Stimulated activated CD4-positive, alpha-beta T cell treated with anti-CD3 and anti-CD28 coated beads, Interleukin-2, amount 100 ng/mL, for 48 hours (primary cell): ENCODE measurements at places on chromosomes 12 and 14.
A peak's percentile ranks its signal among the peaks of the same experiment; 100 is the strongest.

GRCh38 chr14:90107789-90108188 is 46.0 kb downstream of the KCNK13 start:
- DNase-seq: no peak

DNA sequence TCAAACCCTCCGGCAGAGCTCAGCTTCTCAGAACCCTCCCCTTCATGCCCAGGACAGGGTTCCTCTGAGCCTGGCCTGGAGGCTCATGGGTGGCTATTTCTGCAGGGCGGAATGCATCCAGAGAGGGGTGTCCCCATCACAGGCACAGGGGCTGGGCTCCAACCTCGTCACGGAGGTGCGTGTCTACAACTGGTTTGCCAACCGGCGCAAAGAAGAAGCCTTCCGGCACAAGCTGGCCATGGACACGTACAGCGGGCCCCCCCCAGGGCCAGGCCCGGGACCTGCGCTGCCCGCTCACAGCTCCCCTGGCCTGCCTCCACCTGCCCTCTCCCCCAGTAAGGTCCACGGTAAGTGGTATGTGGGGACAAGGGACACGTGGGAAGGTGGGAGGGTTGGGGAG is 15.7 kb downstream of the HNF1A start:
- no peak for DNase-seq

DNA sequence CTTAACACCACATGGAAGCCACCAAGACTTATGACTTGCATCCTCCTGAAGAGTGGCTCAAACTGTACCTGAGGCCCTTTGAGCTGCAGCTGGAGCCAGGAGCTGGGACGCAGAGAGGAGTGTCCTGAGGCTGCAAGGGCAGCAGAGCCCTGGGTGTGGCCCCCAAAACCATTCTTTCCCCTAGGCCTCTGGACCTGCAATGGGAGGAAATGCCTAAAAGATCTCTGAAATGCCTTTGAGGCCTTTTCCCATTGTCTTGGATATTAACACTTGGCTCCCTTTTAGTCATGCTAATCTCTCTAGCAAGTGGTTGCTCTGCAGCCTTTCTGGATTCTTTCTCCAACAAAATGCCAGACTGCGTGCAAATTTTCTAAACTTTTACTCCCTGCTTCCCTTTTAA is 156.1 kb downstream of the SLC38A4 start:
- no peak for DNase-seq

DNA sequence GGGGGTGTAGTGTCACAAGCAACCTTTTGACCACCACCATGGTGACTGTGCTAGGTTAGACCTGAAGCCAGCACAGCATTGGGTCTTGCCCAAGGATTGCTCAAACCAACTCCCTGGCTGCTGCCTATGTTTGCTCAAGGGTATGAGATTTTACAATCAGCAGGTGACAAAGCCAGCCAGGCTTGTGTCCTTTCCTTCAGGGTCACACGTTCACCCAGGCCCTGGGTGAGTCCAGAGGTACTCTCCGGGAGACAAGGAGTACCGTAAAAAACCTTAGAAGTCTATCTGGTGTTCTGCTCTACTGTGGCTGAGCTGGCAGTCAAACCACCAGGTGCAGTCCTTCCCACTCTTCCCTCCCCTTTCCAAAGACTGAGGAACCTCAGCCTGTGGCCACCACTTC is 238.9 kb upstream of the MIS18BP1 start:
- DNase-seq: no peak

DNA sequence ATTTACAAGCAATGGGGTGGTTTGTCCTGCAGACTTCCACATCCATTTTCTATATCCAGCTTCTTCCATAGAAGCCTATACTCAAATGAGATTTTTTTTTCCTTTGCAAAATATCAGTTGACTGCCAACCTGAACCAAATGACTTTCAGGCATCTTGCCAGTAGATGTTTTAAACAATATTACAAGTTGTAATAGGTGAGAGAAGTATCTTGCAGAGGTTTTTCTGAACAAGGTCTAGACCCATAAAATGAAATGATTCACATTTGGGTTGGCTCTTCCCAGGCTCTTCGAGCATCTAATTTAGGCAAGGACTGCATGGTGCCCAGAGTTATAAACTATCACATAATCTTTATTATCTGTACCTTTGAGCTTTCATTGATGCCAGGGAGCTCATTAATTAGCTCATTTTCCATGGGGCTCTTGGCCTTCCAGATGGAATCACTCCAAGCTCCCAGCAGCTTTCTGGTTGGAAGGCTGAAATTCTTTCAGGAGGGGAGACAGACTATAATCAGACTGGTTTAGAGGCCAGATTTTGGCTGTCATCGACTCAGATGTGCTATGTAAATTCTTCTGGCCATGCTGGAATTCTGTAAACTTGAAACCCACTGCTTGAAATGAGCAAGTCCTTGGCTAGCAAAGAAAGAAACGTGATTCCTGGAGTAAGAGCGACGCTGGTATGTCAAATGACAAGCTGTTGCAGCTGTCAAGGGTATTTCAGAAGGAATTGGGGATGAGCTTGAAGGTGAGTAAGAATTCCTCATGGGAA is 32.2 kb upstream of the DICER1 start:
- DNase-seq: no peak

- no peak for DNase-seq
Measured at GRCh38 chr14:69345402-69345801, 52.7 kb downstream of the ERH start.

DNA sequence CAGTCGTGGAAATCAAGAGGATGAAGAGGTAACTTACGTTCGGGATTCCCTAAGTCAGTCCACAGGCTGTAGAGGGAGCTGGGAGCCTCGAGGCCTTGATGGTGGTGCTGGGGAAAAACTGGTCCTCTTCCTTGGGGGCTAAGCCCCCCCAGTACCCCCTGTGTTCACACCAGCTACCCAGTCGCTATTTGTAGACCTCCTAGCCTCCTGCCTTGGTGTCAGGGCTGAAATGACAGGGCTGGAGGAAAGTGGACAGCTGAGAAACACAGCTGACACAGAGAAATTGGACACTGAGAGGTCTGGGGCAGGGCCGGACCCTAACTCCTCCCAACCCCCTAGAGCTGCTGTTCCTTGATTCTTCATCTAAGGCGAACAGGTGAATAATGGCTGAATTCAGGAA is at the start of gene STAC3:
Gene STAC3 (minus strand): TSS at position 232 of the 400 bp plus-strand sequence. CDS start 1,551 bp downstream, outside the sequence.
- DNase-seq: no peak

- no peak for DNase-seq
Measured at GRCh38 chr12:63150713-63151622, at the start of gene AVPR1A. Gene AVPR1A, minus strand, starts transcription at chr12:63151201. Its CDS starts 365 bp downstream, at chr12:63150836.

DNA sequence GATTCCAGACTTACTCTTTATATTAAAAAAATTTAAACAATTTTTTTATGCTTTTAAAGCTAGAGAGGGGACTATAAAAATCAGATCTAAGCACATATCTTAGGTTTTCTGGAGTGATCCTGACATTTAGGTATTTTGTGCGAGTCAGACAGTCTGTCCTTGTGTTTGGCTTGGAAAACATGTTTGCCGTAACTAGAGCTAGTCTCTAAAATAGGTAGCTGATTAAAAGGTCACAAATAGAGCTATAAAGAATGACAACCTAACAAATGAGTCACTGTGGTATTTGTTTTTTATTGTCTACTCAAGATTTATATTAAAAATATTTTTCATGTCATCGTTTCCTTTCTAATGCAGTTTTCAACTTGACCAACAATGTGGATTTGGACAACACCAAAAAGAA is 73.4 kb downstream of the MNAT1 start:
- no peak for DNase-seq

DNA sequence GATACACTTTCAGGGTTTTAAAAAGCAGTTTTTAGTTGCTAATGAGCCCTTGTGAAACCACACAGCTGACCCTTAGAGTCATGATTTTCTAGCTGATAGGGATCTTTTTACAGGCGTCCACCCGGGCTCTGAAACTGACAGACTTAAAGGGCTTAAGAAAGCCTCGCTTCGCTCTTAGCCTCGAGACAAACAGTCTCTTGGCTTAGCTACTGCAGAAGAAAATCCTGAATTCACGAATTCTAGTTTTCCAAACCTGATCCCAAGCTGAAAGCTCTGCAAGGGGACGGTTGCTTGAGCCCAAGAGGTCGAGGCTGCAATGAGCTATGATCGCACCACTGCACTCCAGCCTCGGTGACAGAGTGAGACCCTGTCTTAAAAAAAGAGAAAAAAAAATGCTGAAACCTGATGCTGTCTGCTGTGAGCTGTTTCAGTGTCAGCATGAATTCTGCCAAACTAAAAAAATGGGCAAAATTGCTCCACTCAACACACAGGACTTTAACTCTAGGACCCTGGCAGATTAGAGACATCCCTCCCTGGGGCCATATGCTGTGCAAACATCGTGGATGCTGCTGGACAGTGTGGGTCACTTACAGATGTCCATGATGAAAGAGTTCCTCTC is 3.1 kb upstream of the HPD start:
- DNase-seq: no peak

- no peak for DNase-seq
Measured at GRCh38 chr12:50690925-50691324, 73.0 kb upstream of the ATF1 start.

GRCh38 chr12:113230315-113231234 is 9.3 kb downstream of the TPCN1 start:
- no peak for DNase-seq

- DNase-seq: no peak
Measured at GRCh38 chr14:32896979-32897697, 41.5 kb upstream of the NPAS3 start.

GRCh38 chr12:69071091-69071370 is 138.1 kb upstream of the CPM start:
- no peak for DNase-seq

DNA sequence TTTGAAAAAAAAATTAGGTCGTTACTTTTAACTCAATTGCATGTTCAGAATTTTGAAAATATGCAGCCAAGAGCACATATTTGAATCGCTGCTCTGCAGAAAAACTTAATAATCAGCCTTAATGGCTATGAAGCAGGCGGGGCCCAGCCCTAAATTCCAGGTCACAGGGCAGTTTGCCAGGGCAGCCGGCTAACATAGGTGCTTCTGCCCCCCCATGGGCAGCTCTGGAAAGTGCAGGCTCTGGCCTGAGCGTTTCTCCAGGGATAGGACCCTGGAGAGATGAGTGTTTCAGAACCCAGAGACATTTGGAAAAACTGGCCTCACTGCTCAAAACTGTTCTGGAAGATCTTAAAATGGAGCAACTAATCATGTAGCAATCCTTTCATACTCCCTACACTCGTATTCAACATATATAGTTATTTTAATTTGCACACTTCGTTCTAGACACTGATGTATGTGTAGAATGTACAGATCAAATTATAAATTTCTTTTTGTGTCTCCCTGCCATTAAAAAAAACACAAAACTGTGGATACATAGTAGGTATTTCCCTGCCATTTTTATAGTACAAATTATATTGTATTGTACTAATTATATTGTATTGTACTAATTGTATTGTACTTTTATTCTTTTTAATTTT is 26.0 kb upstream of the PTGR2 start:
- DNase-seq: peak; percentile 77

DNA sequence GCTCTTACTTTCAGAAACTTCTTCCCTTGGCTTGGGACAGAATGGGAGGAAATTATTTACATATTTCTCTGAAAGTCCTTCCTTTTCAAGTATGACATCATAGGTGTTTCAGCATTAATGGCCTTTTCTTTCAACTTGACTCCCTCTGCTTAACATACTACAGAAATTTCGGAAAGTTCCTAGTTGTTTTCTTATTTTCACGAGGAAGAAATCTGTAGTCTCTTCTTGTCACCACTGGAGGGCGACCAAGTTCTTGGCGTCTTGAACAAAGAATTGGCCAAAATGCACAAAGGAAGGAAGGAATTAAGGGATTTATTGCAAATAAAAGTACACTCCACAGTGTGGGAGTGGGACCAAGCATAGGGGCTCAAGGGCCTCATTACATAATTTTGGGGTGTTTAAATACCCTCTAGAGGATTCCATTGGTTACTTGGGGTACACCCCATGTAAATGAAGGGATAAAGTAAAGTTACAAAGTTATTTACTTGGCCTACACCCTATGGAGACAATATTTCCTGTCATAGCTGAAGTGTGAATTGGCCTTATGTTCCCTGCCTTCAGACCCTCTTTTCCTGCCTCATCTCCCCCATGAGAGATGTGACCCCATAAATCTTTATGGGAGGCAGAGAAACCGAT is 70.4 kb downstream of the RPL10L start:
- DNase-seq: no peak

DNA sequence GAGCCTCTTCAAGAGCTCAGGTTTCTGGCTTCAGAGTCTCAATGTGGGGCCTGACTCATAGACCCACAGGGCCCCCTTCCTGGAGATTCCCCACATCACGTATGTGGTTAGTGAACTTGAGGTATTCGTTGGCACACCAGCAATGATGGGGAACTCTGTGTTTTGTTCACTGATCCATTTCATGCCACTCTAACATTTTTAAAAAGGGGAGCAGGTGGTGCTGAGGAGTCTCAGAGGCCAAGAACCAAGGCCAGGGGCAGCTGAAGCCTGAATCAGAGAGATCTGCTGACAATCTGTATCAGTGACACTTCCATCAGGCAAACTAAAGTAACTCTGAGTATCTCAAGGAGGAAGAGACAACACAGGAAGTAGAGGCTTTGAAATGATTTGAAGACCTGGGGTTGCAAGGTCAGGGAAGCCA is 323.4 kb downstream of the VRK1 start:
- DNase-seq: peak; percentile 46

DNA sequence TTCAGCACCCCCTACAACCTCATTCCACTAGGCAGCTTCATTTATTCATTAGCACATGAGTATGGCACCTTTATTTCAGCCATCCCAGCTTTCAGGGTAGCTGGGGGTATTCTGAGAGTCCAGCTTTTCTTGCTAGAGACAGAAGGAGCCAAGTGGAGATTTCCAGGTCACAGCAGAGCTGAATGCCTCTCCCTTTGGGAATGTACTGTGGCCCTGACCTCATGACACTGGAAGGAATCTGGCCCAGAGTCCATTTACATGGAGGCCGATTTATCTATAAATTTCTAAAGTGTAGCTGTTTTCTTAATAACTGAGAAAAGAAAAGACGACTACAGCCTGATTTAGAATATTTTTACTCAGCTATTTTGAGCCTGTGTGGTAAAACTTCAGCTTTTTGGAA is 47.2 kb upstream of the JDP2 start:
- no peak for DNase-seq

DNA sequence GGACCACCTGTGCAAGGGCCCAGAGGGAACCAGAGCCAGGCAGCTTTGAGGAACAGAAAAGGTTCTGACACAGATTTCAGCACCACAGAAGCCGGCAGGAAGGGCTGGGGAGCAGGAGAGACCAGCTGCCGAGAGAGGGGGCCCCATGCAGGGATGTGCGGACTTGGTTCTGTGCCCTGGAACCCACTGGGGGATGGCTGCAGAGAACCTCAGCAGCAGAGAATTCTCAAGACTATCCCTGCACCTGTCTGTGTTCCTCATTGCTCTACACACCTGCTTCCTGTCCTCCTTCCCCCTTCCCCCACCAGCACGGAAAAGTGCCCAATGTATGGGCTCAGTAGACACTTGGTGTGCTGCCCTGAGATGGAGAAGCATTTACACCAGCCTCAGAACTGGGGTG is 3.2 kb downstream of the SERPINA9 start:
- no peak for DNase-seq
